ENCODE measurements at places on chromosomes 7 and 10. TPM values are rescaled to one million over a fixed set of nuclear protein-coding genes. Genes with fewer than 3 reads are reported as not detected.

CYP3A7 gene
- not detected for total RNA-seq

DNA sequence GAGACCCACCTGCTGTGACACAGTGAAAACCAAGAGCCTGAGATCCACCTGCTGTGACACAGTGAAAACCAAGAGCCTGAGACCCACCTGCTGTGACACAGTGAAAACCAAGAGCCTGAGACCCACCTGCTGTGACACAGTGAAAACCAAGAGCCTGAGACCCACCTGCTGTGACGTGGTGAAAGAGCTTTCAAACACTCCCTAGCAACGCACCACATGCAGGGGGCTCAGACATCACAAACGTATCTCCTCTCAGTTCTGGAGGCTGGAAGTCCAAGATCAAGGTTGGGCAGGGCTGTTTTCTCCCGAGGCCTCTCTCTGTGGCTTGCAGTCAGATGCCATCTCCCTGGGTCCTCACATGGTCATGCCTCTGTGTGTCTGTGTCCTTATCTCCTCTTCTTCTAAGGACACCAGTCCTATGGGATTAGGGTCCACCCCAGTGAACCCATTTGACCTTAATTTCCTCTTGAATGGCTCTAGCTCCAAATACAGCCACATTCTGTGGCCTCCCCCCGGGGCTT, 43.8 kb downstream of the INSIG1 start:
- no peak for DNase-seq

DNA sequence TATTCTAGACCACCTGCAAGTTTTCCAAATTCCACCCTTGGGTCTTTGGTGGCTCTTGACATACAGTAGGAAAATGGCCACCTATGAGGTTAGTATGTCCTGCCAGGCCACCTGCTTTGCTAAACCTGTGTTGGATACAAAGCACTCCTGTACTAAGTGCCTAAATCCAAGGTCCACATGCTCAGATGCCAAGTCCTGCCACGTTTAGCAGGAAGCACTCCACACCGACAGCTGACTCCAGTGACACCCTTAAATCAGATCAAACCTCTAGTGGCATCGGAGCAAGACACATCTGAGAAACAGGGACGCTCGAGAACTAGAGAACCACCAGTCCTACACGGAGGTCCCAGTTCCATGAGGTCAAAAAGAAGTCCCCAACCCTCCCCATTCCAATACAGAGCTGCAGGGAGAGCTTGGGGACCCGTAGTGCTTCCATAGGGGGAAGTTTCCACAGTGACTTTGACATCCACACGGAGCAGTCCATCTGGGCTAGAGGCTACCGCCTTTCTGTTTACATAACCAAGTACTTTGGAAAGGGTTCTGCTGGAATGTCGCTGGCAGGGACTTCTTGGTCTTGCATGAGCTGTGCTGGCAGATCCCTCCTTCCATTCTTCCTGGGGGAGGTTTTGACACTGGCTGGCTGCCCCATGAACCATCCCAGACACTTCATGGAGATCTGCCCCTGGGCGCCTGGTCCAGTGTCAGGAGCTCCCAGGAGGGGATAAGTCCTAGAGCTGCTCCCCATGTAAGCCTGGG, 290.6 kb downstream of the PRPF18 start:
- DNase-seq: no peak

- DNase-seq: peak; percentile 67
These were observed 247.3 kb downstream of the ETV1 start for GRCh38 chr7:13742126-13742525.

DNA sequence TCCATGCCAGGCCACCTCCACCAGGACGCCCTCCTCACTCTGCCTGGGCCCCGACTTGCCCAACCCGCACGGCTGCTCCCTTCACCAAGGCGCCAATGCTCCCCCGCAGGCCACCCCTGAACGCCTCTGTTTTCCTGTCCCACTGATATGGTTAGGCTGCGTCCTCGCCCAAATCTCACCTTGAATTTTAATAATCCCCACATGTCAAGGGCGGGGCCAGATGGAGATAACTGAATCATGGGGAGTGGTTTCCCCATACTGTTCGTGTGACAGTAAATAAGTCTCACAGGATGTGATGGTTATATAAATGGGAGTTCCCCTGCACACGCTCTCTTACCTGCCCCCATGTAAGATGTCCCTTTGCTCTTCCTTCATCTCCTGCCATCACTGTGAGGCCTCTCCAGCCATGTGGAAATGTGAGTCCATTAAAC, 29.8 kb downstream of the RSU1 start:
- no peak for DNase-seq

DNA sequence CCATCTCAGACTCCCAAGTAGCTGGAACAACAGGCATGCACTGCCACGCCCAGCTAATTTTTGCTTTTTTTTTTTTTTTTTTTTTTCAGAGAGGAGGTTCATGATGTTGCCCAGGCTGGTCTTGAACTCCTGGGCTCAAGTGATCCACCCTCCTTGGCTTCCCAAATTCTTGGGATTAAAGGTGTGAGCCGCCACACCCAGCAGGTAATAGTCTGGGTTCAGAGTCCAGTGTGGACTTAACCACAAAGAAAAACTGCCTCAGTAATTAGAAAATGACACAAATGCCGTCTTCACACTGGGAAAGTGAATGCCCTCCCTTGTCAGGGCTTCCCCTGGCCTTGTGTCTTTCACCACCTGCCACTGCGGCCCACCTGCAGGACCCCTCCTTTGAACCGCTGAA, 101.1 kb downstream of the RAB11FIP2 start:
- DNase-seq: no peak

CDK14 gene
- total RNA-seq: 14.1 TPM

- no peak for DNase-seq
These were observed 85.0 kb downstream of the PODXL start for GRCh38 chr7:131471250-131472004.

ANKRD61 gene
- total RNA-seq: 0.89 TPM

PITX3 gene
- not detected for total RNA-seq

ADD3 gene
- 26.5 TPM for total RNA-seq

- no peak for DNase-seq
These were observed 8.7 kb downstream of the ACTR1A start for GRCh38 chr10:102493771-102494170.

FAM25G gene
- not detected for total RNA-seq

GRCh38 chr7:40698214-40698920, 563.6 kb downstream of the SUGCT start:
- no peak for DNase-seq

TRPV5 gene
- not detected for total RNA-seq

DNA sequence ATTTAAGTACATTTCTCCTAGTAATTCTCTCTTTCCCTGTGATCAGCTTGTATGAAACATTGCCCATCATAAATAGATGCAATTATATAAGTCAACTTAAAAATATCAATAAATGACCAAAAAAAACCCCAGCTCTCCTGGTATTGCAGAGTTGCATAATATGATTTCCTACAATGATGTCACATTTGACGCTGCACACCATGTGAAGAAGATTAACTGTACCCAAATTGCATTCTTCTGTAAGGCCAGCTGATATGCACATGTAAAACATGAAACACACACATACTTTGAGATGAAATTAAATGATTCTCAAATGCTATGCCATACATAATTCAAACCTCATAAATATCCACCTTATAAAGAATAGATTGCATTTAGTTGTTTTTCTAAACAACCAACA, 115.5 kb downstream of the AGMO start:
- DNase-seq: no peak

- DNase-seq: no peak
These were observed 26.4 kb downstream of the KIF11 start for GRCh38 chr10:92619368-92619767.

KCNMA1 gene
- 32.8 TPM for total RNA-seq

FGFBP3 gene
- total RNA-seq: not detected

PRKAR2B gene
- total RNA-seq: 7.7 TPM

- peak; percentile 41 for DNase-seq
These were observed 1.1 kb upstream of the ING3 start for GRCh38 chr7:120949393-120949911.

ABCB1 gene
- 11.8 TPM for total RNA-seq

GRCh38 chr7:76358011-76358480, 745 bp downstream of the YWHAG start:
- DNase-seq: peak; percentile 57

DNA sequence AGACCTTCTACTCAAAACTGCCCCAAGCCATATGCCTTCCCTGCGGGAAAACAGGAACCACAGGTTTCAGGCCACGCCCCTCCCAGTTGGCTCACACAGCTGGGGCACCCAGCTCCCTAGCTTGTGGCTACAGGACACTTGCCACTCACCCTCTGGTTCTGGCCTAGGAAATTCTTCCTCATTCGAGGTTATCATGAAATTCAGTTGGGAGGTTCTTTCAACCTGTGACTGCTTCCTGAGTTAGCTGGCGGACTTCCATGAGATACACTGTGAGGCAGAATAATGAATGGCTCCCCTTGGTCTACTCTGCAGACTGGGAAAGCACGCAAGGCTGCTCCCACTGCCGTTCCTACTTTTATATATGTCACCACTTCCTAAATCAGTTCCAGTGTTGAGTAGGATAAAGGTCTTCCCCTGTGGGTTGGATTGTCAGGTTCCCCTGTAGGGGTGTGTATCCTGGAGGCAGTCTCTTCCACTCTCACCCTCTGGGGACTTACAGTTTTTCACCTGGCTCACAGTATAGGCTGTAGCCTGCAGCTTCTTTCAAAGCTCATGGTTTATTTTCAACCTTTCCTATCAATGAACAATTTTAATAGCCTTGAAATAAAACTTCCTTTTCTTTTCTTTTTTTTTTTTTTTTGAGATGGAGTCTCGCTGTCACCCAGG, 37.0 kb downstream of the GPR22 start:
- DNase-seq: peak; percentile 62

DNA sequence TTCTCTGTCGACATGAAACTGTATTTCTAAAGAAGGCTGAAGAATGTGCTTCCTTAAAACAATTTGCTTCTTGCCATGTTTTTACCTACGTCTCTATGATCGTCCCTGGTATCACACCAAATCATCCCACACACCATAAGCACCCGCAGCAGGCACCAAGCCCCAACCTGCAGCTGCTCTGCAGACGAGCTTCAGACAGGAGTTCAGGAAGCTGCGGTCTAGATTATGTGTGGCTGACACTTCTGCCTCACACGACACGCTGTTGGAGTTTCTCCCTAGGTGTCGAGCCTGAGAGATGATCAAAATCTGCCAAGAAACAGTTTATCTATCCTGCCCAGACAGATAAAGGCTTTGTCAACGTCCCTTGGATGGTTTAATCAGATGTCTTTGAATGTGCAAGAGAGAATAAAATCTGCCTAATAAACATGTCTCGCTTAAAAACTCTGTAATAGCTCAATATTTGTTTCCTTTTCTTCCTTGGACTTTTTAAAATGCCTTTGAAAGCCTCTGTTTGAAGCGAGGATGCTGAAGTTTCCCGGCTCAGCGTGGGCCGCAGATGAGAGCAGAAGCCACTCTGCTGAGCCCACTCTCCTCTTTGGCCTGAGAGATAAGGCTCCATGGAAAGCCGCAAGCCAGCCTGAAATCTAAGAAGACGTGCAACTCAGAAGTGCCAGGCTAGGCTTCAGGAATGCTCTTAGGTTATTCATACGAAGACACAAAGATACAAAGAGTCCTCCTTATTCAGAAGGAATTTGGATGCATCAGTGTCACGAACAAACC, 158.3 kb upstream of the PFKP start:
- DNase-seq: peak; percentile 46

DNA sequence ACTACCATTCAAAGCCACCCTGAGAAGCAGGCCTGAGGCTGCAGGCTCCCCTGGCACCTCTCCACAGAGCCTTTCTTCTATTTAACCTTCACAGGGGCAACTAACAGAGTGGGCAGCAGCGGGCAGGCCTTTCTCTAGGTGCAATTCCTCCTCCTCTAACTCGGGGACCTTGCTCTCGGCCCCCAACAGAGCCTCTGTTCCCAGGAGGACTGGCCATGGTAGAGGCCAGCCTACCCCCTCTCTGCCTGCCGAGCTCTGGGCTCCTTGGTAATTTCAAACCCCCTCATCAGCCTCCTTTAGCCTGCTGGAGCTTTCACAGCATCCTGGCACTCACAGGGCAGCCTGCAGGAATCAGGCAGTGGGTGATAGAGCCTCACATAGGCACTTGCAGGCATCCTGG, 920.8 kb upstream of the ZNF722 start:
- no peak for DNase-seq

PKD2L1 gene
- total RNA-seq: not detected

LLCFC1 gene
- total RNA-seq: not detected

DNA sequence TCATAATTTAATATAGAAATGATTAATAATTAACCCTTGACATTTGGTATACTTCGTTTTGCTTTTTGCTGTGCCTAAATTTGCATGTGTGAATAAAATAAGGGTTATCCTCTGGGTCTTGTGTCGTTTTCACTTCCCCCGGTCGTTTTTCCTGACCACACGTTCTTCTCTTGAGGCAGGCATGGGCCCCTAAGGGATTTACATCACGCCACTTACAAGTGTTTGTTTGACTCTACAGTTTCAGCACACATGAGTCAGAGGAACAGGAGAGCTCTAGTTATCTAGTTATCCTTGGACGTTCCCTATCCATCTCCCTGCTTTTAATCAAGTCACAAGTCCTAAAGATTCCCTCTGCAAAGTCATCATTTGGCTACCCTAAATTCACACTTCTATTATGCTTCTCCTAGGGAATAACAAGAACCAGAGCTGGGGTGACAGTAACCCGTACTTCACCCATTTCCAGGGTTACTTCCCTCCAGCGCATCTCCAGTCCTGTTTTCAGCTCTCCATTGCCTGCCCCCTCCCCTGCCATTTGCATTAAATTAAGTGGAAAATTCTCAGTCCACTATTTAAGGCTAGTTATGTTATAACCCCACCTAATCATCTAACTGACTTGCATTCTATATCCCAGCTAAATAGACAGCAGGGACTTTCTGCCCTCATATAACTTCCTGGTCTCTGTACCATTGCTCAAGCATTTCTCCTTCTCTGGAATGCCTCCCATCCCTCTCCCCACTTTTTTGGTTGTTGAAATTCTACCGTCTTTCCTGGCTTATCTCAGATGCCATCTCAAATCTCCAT, 206.9 kb downstream of the PTEN start:
- DNase-seq: peak; percentile 34

GRCh38 chr10:62377026-62377415, 2.9 kb downstream of the ZNF365 start:
- no peak for DNase-seq

- DNase-seq: no peak
These were observed 664.9 kb downstream of the CNTNAP2 start for GRCh38 chr7:146781352-146782116.

DNA sequence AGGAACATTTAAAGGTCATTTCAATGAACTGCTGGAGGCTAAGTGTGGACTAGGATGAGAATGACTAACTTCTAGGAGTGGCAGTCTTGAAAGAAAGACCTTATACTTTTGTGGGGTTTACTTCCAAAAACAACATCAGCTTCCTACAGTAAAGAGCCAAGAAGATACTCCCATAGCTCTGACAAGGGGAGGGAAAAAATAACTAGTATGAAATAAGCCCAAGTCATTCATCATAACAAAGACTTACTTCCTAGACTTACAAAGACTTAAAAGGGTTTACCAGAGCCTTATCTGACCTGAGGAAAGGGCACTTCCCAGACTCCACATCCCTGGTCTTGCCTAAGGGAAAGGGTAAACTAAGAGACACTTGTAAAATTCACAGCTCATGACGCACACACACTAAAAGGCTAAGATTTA, 31.7 kb downstream of the ARHGAP12 start:
- DNase-seq: peak; percentile 14

RPEL1 gene
- 0.06 TPM for total RNA-seq
